ENCODE measurements at places on chromosomes 6 and 20. TPM values are rescaled to one million over a fixed set of nuclear protein-coding genes. Genes with fewer than 3 reads are reported as not detected.

The IYD gene
- under 0.01 TPM for total RNA-seq

DNA sequence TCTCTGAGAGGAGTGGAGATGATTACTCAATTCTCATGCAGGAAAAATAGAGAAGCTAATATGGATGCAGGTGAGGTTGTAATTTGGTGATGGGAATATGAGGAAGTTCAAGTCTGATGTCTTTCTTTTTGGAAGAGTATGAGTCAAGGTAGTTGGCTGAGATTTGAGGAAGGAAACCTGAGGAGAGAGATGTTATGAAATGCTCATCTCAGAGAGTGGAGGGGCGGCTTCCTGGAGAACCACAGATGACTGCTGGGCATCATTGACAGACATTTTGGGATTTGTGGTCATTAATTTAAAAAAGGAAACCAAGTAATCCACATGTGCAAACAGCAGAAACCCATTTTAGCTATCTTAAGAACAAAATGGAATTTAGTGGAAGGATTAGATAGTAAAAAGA lies 72.5 kb upstream of the UST start:
- DNase-seq = no peak

The TINAG gene
- total RNA-seq = not detected

The SMLR1 gene
- not detected for total RNA-seq
